Stimulated activated CD8-positive, alpha-beta memory T cell treated with anti-CD3 and anti-CD28 coated beads, Interleukin-4, amount 100 ng/mL, for 24 hours (primary cell): ENCODE measurements at places on chromosomes 7 and 10.

DNA sequence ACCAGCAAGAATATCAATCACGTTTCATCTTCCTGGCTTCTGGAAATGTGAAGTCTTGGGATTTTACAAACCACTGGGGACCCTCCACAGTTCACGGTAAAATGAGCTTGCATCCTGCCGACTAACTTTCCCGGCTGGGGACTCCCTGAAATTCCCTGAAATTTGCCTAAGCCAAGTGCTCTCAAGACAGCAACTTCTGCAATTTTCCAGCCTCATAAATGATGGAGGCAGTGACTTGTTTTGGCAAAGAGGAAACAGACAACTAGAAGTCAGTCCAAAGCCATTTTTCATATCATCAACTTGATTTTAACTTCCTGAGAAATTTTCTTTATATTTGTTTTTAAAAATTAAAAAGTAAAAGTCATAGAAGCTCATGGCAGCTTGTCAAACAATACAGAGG lies 212.3 kb downstream of the FANK1 start:
- no peak for DNase-seq

GRCh38 chr7:101162551-101163278 lies 2.7 kb downstream of the VGF start:
- DNase-seq = no peak

GRCh38 chr10:77236700-77237099 lies 400.9 kb downstream of the KCNMA1 start:
- no peak for DNase-seq

- DNase-seq = no peak
Observed at GRCh38 chr7:93851536-93851935, 39.0 kb downstream of the TFPI2 start.

DNA sequence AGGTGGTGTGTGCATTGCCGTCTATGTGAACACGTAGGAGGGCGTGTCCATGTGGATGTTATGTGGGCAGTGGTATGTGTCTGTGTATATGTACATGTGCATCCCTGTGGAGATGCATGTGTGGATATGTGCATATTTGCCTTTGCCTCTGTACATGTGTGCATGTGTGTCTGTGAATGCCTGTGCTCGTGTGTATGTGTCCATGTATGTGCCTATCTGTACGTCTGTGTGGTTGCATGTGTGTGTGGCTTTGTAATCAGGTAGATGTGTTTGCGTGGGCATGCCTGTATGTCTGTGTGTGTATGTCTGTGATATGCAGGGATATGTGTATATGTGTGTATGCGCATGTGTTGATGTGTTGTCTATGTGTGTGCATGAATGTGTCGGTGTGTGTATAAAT lies 19.7 kb downstream of the ADCY1 start:
- DNase-seq = no peak

- DNase-seq = no peak
Observed at GRCh38 chr7:40611095-40611871, 476.5 kb downstream of the SUGCT start.

- DNase-seq = no peak
Observed at GRCh38 chr7:38323156-38323555, 49.7 kb upstream of the TARP start.

DNA sequence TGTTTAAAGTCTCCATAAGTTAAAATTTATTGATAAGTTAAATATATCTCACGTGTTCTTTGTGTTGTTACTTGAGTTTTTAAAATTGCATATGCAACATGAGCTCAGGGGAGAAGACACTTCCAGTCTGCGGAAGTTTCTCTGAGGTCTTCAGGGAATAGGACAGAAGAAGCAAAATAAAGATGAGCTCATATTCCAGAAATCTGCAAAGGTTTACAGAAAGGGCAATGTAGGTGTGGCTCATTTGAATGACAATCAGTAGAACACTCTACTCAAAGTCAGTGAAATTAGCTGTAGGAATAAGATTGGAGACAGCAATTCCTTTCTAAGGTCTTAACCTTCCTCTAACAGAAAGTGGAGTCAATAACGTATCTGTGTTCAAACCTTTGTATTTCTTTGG lies 53.7 kb downstream of the CACNA2D1 start:
- no peak for DNase-seq

GRCh38 chr10:34323192-34323591 lies 491.9 kb downstream of the PARD3 start:
- DNase-seq = no peak

DNA sequence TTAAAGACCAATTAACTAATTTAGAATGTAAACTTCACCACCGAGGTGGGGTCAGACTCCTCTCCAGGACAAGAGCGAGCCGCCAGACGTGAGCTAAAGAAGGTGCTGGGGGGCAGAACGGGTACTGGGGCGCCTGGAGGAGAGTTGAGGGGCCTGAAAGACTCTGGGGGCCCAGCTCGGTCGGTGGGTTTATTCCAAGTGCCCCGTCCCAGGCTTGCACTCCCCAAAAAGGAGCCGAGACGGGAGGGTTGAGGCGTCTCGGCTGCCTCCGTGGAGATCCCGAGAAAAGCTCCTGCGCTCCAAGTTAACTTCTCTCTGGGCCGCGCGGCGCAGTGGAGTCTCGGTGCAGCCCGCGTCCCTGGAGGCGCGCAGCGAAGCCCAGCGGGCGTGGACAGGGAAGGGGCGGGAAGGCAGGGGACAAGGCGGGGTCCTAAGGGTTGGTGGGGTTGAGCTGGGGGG lies 553.3 kb downstream of the TFEC start:
- DNase-seq = no peak

DNA sequence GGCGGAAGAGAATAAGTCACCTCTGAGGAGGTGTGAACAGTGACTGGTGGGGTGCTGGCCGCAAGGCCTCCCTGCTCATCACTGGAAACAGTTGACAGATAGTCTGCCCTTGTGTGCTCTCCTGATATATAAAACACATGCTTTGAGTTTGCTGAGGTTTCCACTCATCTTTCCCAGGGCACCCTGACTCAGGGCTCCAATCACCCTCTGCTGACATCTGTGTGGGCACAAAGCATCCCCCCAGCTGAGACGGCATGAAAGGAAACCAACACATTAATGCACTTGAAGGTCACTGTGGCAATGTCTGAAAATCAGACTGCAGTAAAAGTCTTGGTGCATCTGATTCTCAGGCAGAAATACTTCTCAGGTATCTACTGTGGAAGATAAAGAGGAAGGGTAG lies 49.8 kb downstream of the EPDR1 start:
- no peak for DNase-seq

- no peak for DNase-seq
Observed at GRCh38 chr10:79093658-79094411, 25.1 kb downstream of the ZMIZ1 start.

GRCh38 chr7:80316811-80317210 lies 182.2 kb downstream of the GNAI1 start:
- DNase-seq = no peak

DNA sequence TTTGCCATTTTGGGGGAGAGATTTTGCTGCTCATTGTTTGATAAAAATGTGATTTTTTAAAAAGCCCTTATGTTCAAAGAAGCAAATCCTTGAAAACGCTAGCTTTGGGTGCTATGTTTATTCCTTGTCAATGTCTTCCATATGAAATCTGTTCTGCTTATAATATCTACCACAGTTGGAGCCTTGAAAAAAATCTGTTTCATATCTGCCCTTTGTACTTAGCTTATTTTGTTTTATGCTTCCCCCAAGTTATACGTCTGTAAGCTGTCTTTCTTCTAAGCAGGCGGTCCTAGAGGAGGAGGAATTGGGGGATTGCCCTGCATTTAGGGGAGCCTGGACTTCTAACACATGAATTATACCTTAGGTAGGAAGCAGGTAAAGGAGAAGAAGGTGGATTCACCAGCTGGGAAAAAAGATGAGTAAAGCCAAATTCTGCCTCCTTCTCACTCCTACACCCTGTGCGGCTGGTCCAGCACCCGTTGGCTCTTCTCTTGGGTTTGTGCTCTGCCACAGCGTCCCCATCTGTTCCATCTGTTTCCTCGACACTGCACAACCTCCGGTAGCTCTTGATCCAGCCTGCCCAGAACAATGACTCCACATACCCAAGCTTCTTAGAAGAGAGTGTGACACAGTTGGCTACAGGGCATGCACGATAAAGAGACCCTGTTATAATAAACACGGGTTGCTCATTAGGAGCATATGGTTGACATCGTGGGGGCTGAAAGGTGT lies 31.9 kb upstream of the NEUROD6 start:
- no peak for DNase-seq

DNA sequence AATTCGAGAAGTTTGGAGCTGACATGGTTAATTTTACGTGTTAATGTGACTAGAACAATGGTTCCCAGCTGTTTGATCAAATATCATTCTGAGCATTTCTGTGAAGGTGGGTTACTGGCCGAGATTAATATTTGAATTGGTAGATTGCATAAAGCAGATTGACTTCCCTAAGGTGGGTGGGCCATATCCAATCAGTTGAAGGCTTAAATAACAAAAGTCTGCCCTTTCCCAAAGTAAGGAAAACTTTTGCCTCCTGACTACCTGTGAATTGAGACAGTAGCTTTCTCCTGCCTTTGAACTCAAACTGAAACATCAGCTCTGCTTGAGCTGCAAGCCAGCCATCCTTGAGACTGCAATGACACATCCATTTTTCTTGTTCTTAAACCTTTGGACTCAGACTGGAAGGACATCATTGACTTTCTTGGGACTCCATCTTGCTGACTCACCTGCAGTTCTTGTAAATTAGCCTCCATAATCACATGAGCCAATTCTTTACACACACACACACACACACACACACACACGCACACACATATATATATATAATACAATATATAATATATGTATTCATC lies 63.1 kb upstream of the LRRTM3 start:
- no peak for DNase-seq

- no peak for DNase-seq
Observed at GRCh38 chr7:29858191-29858951, 52.1 kb downstream of the WIPF3 start.

DNA sequence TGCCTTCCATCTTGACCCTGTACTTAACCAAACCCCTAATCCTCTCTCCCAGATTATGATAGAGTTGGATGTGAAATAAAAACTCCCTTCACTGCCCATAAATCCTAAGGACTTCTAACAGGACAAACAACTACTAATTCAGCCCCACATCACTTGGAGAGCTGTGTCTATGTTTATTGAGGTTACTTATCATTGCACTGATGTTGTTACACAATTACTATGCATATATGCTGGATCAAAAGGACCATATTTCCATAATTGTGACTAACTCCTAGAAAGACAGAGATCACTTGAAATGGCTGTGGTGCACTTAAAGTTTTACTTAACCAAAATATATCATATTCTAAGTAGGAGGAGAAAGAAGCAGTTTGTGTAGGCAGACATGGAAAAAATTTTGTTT lies 144.9 kb upstream of the AGK start:
- no peak for DNase-seq

GRCh38 chr7:55567571-55567970 lies 4.7 kb downstream of the VOPP1 start:
- DNase-seq = peak; percentile 15

- DNase-seq = no peak
Observed at GRCh38 chr7:134629445-134629844, 17.2 kb upstream of the BPGM start.

DNA sequence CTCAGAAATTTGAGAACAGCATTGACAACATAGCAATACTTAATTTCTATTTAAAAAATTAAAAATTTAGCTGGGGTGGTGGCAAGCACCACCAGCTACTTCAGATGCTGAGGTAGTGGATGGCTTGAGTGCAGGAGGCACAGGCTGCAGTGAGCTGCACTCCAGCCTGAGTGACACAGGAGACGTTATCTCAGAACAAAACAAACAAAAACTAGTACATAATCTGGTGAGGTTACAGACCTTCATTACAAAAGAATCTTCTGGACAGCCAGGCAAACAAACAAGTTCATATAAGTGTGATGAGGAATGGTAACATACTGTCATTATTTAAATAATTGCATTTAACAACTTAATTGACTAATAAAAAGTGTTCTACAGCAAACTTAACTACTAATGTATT lies 77.0 kb upstream of the OIT3 start:
- DNase-seq = no peak

- DNase-seq = no peak
Observed at GRCh38 chr10:104327745-104328645, 10.3 kb downstream of the ITPRIP start.

DNA sequence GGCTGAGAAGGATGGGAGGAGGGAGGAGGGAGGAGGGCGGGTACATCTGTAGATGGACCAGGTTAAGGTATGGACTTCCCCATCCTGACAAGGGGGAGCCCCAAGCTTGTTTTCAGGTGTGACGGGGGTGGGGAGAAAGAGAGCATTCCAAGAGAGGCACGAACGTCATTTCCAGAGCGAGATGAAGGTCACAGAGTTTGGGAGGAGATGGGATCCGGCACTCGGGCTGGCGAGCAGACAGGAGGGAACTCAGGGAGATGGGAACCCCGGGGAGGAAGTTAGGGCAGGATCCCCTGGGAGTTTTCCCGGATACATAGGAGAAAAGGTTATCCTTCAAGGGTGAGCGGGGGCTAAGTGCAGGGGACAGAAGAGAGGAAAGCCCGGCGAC lies 118.8 kb downstream of the CUX1 start:
- DNase-seq = no peak

DNA sequence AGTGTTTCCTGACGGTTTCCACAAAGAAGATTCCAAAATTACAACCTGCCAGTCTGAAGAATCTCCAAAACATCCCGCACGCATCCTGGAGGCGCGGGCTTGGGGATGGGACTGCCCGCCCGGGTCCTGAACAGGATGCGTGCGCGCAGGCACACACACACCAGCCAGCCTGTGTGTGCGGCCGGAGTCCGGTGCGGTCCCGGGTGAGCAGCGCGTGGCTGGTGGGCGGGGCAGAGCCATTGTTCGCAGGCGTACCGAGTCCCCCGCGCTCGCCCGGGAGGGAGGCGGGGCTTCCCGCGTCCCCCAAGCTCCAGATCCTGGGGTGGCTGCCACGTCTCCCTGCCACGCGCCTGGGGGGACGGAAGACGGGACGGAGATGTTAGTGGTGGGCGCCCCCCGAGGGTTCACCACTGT lies 675 bp upstream of the SCD start:
- DNase-seq = peak; percentile 66

DNA sequence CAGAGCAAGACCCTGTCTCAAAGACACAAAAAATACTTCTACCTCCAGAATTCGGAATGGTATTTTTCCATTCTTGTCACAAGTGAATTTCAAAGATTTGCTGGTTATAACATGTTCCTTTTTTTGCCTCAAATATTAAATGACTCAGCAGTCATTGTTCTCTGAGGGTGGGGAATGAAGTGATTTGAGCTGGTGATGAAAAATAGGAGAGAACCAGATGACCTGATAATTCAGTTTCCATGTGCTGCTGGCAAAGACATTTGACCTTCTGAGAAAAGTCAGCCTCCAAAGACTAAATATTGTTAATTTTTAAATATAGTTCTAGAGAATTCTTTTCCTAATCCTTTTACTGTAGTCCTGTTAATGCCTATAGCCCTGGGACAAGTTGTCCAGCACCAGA lies 78.9 kb downstream of the CACNB2 start:
- DNase-seq = no peak

- no peak for DNase-seq
Observed at GRCh38 chr10:78549140-78549935, 515.7 kb downstream of the RPS24 start.

- no peak for DNase-seq
Observed at GRCh38 chr10:86136934-86137333, 229.7 kb downstream of the GRID1 start.

GRCh38 chr7:25922296-25922695 lies 229.7 kb upstream of the NFE2L3 start:
- DNase-seq = no peak
